ENCODE measurements at places on chromosomes 7 and 10.

GRCh38 chr10:99207340-99207739 lies 28.3 kb downstream of the HPSE2 start:
- DNase-seq: no peak

DNA sequence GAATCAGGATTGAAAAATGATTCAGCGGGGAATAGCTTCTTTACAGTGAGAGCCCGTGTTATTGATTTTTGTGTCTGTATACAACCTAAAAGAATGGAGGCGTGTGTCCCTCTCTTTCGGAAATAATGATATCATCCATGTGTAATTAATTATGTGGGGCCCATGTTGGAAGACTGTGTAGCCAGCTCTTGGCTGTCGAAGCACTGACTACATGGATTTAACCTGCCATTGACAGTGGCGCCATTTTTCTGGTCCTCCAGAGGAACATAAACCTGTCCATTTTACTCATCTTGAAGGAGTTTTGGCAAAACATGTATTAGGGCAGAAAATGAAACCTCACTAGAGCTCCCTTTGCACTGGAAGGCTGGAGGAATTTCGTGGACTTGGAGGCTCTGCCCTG lies 119.6 kb downstream of the ITIH5 start:
- no peak for DNase-seq

- no peak for DNase-seq
Observed at GRCh38 chr7:156493942-156494341, 146.6 kb upstream of the RNF32 start.

DNA sequence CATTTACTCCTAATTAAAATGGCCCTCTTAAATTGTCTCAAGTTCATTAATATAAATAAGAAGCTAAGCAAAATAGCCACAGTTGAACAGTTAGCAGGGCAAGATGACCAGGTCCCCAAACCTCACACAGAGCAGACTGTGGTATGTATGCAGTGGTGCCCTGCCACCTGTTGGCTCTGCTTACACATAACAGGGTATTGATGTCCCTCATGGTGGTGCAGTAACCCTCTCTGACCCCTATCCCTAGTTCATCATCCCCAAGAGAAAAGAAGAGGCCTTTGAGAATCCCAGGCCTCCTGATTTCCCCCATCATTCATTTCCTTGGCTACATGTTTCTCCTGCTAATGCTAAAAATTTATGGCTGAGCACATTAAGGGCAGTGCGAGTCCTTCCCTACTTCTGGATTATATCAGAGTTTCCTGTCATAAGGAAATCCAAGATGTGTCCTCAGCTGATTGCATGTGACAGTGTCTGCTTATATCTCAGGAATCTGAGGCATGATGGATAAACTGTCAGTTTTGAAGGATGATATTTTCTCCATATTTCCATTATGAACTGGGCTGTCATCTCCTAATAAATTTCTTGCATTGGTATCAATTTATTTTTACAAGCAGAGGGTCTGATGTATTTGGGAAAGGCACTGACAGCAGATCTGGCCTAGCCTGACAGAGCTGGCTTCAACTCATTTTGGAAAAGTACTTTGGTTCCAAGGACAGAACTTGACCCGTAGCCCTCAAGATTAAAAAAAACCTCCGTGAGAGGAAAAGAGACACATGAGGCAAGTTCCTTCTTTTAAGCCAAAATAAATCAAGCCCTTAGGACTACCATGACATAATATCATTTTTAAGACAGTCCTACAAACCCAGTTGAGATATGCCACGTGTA lies 880.6 kb downstream of the LRMDA start:
- no peak for DNase-seq

GRCh38 chr7:122412441-122412840 lies 107.9 kb upstream of the FEZF1 start:
- DNase-seq: no peak

- no peak for DNase-seq
Observed at GRCh38 chr7:41098846-41099245, 604.0 kb downstream of the INHBA start.

GRCh38 chr7:95478272-95479037 lies 7.3 kb upstream of the ASB4 start:
- DNase-seq: no peak

- no peak for DNase-seq
Observed at GRCh38 chr7:101625031-101625791, 3.9 kb downstream of the MYL10 start.

DNA sequence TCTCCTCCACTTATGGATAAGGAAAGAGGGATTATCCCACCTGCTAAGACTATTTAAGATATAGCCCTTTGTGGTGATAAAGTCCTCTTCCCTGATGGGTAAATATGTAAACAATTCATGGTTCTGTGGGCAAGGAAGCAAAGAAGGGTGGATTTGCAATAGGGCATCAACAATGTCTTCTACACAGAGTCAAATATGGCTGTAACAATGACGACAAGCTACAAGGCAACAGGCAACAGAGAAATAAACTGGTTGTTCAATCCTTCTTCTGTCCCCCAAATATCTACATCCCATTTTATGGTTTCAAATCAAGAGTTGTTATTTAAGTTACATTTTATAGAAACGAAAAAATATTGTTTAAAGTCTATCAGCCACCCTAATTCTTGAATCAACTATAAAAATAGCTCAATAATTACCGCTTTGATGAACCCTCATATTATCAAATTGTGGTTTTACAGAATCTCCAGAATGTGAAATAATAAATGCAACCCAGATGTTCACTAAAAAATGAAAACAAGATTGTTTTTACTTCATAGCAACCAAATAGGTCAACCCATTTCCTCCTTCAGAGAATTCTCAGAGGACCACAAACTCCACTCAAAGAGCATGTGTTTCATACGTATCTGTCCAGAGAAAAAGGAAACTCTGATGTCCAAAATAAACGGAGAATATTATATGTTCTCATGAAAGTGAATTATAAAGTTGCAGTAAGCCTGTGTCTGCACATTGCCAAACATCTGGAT lies 13.8 kb downstream of the CYTH3 start:
- DNase-seq: no peak

- DNase-seq: no peak
Observed at GRCh38 chr7:150631866-150632864, at the start of gene GIMAP6. Gene GIMAP6, minus strand, starts transcription at chr7:150632385. Its CDS starts 2,243 bp downstream, at chr7:150630142.

DNA sequence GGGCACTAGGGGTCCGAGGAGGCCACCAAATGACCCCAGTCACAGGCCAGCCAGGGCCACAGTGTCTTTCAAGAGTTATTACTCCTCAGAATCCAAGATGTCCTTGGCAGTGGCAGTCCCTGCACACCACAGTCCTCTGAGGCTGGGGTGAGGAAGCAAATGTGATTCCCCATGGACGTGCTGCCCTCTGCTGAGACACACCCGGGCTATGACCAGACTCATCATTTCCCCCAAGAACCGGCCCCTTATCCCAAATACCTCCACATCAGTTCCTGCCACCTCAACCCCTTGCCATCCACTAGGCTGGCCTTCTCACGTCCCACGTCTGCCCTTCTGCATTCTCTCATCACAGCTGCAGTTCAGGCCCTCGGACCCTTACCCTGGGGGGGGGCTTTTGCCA lies 5.0 kb downstream of the PRKAG2 start:
- no peak for DNase-seq

DNA sequence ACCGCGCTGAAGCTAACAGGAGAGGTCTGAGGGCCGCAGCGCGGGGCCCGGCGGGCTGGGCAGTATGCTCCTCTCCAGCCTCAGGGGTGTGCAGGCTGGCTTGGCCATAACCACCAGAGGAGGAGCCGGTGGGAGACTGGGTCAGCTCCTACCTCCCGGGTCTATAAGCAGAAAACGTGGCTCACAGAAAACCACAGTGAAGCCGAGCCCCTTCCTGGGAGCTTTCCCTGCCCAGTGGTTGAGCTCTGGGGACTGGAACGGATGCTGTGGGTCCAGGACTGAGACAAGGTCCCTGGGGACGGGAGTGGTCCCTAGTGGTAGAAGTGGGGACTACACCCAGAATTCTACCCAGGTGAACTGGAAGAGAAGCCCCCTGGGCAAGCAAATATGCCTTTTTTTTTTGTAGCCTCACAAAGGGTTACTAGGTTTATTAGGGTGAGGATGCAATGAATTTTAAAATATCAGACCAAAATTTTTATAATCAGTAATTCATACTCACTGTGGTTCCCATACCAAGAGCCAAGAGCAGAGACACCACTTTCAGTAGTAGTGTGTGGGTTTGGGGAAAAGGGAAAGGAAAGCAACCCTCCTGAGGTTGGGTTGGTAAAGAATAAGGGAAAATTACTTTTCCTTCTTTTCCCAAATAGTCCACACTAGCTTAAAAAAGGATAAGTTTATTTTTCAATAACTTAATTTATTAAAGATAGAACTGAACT lies 67.9 kb upstream of the PRKCQ start:
- DNase-seq: no peak

Data from NCI-H2029 treated with DMSO at 0.1 percent for 48 hours (cell line).